Fibroblast of the aortic adventitia (primary cell): ENCODE measurements at places on chromosomes 11 and 22. TPM values are rescaled to one million over a fixed set of nuclear protein-coding genes. Genes with fewer than 3 reads are reported as not detected.

DNA sequence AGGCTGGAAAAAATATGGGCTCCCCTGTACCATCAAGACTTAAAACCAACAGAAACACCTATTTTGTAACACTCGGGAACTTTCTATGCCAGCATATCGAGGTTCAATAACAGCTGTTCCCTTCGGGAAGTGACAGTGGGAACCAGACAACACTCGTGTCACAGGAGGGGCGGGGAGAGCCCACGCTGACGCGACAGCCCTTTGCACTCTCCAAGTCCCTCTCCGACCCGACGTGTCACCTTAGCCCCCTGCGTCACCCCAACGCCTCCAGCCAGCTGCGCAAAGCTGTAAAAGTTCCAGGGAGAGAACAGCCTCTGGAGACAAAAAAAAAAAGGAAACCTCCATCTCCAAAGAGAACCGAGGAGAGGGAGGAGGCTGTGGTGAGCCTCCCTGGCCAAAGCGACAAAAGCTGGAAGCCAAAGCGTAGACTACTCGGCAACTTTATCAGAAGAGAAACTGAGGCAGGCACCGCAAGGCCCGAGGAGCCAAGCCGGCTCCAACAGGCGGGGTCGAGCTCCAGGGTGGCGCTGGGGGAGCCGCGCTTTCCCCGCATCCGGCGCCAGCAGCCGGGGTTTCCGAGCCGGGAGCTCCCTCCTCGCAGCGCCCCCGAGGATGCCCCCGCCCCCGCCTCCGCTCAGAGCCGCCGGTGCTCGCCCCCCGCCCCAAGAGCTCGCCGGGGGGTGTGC lies 751 bp downstream of the ARFGAP3 start:
- DNase-seq: peak; percentile 28

GRCh38 chr11:62069374-62069773 lies 54.4 kb upstream of the INCENP start:
- DNase-seq: no peak

DNA sequence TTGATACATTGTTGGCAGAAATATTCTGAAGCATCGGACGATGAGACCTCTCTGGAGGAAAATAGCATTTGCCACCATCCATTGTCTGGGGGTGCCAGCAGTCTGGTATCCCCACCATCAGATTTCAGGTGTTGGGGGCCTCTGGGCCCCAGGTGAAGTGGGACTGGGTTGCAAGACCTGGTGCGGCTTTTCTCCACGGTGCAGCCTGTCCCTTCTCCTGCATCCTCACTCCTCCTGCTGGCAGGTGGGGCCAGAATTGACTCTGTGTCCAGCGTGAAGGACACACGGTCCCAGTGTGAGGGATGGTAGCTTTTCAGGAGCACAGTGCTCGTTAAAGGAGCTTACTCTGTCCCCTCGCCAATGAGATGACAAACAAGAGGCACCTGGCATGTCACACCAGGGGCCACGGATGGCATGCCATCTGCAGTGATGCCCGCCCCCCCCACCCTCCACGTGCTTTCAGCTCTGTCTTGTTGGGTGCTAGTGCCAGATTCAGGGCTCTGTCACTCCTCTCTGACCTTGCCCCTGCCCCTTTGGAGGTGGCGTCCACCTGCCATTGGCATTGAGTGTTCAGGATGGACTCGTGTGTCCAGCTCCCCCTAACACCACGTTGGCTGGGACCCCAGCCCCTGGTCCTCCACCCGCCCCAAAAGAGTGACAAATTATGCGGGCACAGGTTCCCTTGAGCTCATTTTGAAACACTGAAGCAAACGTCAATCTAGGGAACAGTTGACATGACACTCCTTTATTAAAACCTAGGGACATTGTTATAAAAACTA lies 62.4 kb downstream of the PARVG start:
- DNase-seq: no peak

DNA sequence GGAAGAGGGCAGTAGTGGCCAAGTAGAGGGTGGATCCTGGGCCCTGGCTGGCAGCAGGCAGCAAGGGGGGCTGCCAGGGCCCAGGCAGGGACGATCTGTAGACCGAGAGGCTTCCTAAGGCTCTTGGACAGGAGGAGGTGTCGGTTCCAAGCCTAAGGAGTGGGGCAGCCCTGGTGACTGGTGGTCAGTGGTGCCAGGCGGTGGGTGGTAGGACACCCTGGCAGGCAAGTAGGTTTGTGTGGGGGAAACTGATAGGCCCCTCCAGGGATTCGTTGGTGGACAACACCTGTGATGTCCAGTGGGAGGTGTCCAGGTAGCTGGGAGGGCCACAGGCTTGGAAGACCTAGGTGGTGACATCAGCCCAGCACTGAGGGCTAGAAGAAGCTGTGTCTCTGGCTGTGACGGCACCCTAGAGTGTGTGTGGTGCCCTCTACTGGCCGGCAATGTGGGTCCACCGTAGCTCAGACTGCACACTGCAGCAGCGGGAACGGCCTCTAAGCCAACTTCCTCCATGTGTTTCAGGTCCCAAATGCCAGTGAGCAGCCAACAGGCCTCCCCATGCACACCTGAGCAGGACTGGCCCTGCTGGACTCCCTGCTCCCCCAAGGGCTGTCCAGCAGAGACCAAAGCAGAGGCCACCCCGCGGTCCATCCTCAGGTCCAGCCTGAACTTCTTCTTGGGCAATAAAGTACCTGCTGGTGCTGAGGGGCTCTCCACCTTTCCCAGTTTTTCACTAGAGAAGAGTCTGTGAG lies 9.4 kb upstream of the SAMM50 start:
- DNase-seq: peak; percentile 64

GRCh38 chr11:113773092-113773415 lies 438 bp downstream of the ZW10 start:
- peak; percentile 24 for DNase-seq

Gene HORMAD2
- total RNA-seq: not detected in 2 replicates

Gene TREH
- total RNA-seq: not detected in 2 replicates
